ENCODE measurements at places on chromosomes 12 and 14.

DNA sequence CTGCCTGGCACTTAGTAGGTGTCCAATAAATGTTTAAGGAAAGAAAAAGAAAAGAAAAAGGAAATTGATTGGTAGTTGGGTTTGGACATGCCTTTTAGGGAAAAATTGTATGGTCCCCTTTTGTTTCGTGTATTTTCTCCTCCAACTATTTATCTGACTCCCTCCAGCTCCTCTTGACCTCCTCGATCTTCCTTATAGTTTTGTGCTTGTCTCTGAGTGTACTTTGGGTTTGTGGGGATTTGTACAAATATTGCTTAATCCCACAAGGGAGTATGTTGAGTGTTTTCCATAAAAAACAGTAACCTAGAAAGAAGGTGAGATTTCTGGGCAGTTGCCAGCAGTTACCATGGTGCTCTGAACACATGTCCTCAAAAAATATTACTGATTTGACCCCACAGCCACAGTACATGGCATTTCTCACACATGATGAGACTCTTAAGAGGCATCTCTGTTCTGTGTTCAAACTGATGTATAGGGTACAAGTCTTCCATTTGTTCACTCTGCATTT is 15.7 kb downstream of the PLEKHG7 start:
- DNase-seq: no peak

DNA sequence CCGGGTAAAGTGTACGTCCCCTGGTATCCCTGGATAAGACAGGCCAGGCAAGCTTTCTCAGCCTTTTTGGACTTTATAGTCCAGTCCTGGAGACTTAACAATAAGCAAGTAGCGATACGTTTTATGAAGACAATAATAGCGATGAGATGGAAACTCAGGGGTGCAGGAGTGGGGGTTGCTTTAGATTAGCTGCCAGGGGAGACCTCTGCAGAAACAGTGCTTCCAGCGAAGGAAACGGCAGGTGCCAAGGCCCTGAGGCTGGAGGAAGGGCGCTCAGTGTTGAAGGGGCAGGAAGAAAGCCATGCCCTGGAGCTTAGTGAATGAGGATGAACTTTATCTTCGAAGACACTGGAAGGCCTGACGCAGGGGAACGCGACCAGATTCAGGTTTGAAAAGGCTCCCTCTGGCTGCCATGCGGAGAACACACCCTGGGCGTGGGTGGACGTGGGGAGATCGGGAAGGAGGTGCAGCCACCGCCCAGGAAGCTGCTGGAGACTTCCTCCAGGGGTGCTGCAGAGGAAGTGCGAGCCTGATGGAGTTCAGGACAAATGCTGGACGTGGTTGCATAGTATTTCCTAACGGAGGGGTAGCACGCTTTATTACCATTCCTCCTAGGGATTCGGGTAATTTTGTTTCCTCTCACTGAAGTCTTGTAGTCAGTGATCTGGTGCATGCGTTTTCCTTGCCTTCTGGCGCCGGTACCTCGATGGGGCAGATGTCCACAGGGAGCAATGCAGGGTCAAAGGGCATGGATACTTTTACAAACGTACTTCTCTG is 26.1 kb upstream of the UBC start:
- DNase-seq: peak; percentile 82

DNA sequence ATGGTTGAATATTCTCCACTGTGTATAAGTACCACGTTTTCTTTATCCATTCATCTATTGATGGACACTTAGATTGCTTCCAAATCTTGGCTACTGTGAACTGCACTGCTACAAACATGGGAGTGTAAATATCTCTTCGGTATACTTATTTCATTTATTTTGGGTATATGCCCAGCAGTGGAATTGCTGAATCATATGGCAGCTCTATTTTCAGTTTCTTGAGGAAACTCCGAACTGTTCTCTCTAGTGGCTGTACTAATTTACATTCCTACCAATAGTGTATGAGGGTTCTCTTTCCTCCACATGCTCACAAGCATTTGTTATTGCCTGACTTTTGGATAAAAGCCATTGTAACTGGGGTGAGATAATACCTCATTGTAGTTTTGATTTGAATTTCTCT is 623.1 kb upstream of the LRFN5 start:
- no peak for DNase-seq

- no peak for DNase-seq
These were observed 24.7 kb upstream of the PWP1 start for GRCh38 chr12:107660861-107661415.

GRCh38 chr12:27158297-27158696 is 75.9 kb upstream of the C12orf71 start:
- no peak for DNase-seq

GRCh38 chr12:26091822-26092221 is 33.0 kb downstream of the BHLHE41 start:
- DNase-seq: no peak
